ENCODE measurements at places on chromosomes 1 and 21.

- no peak for DNase-seq
These were observed 95.0 kb downstream of the FCRL5 start for GRCh38 chr1:157457279-157457678.

DNA sequence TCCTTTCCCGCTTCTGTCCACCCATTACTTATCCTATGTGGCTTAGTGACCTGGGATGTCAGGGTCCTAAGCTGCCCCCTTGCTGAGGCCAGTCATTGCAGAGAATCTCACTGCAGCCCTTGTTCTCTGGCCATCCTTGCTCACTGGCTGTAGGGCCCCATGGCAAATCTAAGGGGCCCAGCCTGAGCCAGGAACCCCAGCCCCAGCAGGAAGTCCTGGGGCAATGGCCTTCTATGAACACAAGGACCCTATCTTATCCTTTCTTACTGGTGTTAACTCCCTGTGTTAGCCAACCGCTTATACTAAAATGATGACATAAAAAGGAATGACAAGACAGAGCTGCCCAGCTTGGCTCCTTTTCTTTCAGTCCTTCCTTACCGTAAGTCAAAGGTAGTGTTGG lies 29.9 kb downstream of the DHCR24 start:
- no peak for DNase-seq

DNA sequence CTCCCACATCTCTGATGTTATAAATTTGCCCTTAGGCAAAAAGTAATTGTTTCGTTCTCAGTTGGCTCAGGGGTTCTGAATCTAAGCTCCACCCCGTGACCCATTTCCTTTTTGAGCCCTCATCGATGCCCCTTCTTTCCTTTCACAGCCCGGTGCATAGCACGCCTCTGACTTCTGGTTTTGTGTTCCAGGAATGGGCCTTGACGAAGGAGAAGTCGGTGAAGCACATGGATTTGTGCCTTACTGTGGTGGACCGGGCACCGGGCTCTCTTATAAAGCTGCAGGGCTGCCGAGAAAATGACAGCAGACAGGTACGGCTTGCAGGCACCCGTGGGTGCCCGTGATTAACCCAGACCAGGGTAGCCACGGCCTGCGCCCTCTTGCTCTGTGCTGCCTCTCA lies 151.9 kb downstream of the PGBD5 start:
- no peak for DNase-seq

DNA sequence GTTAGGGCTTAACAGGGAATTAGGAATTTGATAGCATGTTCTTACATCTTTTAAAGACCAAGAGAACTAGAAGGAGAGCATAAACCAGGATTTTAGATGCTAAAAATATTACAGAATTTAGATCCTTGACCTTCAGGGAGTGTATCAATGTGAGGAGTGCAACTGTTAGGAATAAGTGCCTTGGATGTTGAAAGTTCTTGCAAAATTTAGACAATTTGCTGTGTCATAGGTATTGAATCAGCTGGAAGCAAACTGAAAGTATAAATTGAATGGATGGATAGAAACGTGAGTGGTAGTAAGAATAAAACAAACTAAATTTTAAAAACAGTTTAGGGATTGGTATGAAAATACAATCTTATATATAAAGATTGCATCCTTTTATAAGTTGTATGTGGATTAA lies 27.7 kb downstream of the PPP1R12B start:
- DNase-seq = peak; percentile 4

GRCh38 chr1:64811131-64811530 lies 66.3 kb downstream of the RAVER2 start:
- no peak for DNase-seq

- no peak for DNase-seq
These were observed 136.0 kb downstream of the TLR5 start for GRCh38 chr1:223006917-223007648.

GRCh38 chr1:23019863-23020625 lies 776 bp downstream of the KDM1A start:
- no peak for DNase-seq

DNA sequence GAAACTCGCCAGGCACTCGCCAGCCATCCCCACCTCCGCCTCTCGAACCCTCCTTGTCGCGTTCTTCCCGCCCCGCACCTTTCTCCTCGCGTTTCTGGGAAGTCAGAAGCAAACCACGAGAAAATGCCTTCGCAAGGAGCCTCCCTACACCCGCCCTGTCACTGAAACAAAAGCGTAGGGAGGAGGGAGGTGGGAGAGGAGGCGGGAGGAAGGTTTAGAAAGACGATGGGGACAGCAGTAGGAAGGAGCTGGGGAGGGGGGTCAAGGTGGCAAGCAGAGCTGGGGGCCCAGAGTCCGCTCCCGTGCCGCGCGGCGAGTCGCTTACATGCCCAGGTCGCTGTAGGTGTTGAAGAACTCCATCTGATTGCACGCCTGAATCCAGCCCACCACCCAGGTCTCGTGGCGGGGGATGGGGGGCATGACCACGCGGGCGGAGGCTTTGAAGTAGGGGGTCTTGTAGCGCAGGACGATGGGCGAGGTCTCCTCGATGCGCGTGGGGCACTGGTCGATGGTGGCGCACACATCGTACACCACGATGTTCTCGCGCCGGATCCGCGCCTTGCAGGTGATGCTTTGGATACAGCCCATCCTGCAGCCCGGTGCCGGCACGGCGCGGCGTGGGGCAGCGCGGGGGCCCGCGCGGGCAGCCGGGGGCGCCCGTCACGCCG lies 1.0 kb downstream of the FAM78B start:
- DNase-seq = no peak
